Mammary epithelial cell (primary cell): ENCODE measurements at places on chromosomes 3 and 15. TPM values are rescaled to one million over a fixed set of nuclear protein-coding genes. Genes with fewer than 3 reads are reported as not detected.

DNA sequence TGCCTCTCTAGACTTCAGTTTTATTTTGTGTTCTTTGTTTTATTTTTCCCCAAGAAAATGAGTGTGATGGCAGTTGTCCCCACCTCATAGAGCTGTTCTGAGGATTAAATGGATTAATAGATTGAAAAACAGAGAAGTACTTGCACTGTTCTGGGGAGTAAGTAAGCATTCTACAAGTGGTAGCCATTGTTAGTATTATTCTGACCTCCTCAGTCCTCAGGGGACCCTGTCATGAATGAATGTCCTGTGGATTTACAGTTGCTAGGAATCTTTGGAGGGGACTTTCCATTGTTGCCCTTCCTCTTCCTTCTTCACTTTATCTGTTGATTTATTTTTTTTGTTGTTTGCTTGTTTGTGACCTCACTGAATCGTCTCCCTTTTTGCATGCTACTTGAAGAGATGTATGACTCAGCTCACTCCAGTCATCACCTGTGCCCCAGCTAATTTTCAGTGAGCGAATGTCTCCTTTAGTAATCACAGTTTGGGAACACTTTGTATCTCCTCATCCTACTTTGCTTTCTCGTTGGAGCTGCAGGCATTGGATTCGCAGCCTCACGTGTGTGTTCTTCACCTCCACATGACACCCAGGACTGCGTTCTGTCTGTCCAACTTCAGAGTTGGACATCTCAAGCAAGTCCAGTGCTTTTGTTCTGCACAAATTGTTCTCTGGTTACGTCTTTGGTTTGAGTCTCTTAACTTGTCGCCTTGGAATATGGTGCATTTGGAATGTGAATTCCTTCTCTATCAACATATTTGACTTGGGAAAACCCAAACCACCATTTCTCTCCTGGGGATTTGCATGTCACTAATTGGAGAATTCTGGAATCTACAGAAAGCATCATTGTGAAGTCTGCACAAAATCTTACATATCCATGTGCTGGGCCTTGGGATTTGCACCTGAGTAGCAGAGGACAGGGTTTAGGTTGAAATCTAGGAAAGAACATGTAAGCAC is 54.5 kb downstream of the LRTM1 start:
- no peak for DNase-seq

GRCh38 chr15:59199626-59200465 is 6.8 kb upstream of the LDHAL6B start:
- DNase-seq = peak; percentile 65

GRCh38 chr3:47370887-47371697 is 9.7 kb upstream of the PTPN23 start:
- no peak for DNase-seq

GRCh38 chr15:77905301-77905920 is 172.1 kb downstream of the TBC1D2B start:
- no peak for DNase-seq

Gene FILIP1L
- 7.0 and 7.4 TPM in 2 replicates for total RNA-seq
